ENCODE measurements at places on chromosomes 7 and 10.
A peak's percentile ranks its signal among the peaks of the same experiment; 100 is the strongest.

DNA sequence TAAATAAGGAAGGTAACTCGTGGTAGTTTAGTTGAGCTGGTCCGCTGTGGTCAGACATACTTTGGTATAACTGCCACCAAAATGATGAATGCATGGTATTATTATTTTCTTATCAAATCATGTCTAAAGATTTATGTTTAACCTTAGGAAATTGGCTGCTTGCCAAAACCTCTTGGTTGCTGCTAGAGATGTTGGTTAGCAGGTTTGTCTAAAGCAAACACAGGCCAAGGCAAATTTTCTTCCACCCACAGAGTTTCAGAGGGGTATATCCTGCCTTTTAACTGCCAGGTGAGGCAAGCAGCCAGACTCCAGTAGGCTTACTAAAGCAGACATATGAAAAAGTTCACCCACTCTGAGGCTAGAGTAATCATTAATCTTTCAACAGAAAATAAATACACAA, 101.4 kb downstream of the SEMA3E start:
- peak; percentile 9 for DNase-seq

GRCh38 chr10:8049045-8049864, 5.2 kb upstream of the GATA3 start:
- DNase-seq = no peak

- DNase-seq = no peak
These were observed 39.7 kb downstream of the GRB10 start for GRCh38 chr7:50743016-50743415.

DNA sequence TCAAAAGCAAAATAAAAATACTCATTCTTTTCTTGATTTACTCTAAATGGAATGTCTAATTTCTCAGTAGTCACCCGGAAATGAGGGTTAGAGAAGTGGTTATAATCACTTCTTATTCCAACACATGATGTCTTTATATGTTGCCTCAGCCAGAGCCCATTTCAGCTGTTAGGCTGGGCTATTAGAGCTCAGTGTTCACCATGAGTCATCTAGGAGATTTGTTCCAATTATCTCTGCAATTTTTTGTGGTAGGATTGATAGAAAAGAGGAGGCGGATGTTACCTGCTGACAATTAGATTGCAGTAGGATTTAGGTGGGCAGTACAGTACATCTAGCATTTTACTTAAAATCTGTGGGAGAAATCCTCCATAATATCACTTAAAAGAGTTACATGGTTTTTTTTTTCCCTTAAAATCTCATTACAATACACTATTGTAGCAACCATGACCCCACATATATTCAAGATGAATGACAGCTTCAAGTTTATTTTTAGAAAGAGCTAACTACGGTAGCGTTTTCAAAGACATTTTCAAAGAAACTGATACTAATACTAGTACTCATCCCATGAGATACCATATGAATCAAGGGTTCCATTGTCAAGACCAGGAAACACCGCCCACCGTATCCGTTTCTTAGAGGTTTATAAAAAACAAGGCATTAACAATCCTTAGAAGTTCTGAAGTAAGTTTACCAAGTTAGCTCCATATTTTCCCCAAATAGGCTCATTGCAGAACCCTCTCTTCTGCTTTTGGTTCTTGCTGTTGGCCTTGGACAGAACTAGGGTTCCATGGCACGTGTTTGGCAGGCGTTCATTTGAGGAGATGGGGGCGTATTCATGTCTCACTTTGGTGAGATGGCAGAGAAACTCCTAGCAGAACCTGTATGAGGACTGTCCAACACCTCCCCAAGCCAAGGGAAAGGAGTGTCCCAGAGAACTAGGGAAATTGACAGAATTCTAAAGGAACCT, 10.4 kb downstream of the CPA2 start:
- DNase-seq = no peak

DNA sequence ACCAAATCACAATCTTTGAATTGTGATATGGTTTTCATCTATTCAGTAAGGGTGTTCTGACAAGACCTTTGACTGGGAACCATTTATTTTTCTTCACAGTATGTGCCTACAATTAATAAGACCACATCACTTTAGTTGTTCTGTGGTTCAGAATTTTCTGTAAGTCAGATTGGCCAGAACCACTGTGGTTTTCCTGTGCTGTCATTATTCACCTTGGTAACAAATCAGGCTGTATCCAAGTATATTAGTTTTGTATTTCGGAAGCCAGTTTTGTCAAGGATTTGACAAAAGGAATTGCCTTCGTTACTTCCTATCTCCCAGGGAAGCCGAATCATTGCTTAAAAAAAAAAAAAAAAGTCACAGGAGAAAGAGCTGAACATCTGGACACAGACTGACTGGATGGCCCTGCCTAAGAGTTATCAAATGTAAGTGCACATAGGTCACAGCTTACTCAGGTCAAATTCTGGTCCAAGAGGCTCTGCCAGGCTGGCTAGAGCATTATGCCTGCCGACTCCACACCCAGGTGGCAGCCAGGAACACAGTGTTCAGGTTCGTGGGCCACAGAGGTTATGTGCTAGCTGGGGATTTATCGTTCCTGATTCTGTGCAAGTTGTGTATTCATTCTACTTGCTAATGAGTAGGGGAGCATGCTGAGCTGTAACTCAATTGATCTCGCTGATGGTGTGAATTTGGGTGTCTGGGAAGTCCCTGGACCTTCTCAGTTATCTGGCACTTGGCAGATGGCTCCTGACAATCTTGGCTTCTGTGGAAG, 175.3 kb downstream of the JAZF1 start:
- DNase-seq = no peak

GRCh38 chr10:34171957-34172527, 643.1 kb downstream of the PARD3 start:
- DNase-seq = no peak

- DNase-seq = no peak
These were observed 132.9 kb downstream of the MBL2 start for GRCh38 chr10:52639652-52640051.

DNA sequence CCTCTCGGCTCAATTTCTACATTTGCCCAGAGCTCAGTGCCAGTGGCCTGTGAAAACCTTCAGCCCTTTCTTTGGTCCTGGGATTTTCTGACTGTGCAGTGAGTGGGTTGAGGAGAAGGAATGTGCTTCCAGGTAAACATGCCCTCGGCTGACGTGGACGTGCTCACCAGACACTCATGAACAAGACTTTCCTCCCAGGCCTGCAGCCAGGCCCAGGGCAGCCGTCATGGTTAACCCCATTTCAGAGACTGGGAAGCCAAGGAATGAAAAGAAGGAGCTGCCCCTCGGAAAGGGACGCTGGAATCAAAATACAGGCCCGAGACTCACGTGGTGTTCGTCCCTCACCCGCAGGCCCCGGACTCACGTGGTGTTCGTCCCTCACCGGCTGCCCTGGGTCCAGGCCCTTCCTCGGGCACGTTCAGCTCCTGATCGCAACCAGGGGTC, 8.8 kb upstream of the CALML5 start:
- no peak for DNase-seq

GRCh38 chr7:137609500-137609899, 237.3 kb downstream of the DGKI start:
- DNase-seq = no peak

GRCh38 chr7:32399311-32399710, 90.9 kb downstream of the LSM5 start:
- no peak for DNase-seq

DNA sequence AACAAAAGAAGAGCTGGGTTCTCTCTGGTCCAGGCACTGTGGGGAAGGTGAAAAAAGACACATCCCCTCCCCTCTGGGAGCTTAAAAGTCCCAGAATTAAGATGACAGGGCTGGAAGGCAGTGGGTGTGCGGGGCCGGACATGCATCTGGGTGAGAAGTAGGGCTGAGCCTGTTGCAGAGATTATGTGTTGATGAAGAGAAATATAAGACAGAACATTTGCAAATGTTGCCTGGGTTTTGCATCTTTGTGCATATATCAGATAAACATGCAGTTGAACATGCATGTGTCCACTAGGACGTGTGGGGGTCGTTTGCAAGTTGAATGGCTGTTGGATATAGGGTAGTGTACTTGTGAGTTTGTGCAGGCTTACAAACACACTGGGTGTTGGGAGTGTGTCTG, 94.3 kb upstream of the PPIF start:
- no peak for DNase-seq

GRCh38 chr10:28987555-28988320, 301.1 kb upstream of the LYZL1 start:
- DNase-seq = no peak

DNA sequence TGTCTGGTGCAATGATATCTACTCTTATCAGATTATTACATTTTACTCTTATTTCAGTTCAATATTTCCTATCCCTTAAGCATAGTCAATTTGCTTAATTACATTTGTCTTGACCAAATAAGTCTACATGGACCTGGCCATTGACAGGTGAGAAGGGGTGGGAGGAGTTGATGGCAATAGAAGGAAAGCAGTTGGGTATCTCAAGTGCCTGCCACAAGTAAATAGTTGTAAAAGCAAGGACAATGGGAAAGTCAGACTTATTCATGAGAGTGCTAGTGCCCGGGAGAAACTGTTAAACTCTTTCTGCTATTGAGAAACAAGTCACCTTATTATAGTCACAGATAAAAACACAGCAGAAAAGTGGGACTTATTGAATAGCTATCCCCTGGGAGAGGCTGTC, 32.4 kb upstream of the HGF start:
- no peak for DNase-seq

- DNase-seq = no peak
These were observed 95.4 kb downstream of the EXOC4 start for GRCh38 chr7:133348250-133348649.

- no peak for DNase-seq
These were observed 868.4 kb downstream of the SORCS3 start for GRCh38 chr10:105509517-105509916.

DNA sequence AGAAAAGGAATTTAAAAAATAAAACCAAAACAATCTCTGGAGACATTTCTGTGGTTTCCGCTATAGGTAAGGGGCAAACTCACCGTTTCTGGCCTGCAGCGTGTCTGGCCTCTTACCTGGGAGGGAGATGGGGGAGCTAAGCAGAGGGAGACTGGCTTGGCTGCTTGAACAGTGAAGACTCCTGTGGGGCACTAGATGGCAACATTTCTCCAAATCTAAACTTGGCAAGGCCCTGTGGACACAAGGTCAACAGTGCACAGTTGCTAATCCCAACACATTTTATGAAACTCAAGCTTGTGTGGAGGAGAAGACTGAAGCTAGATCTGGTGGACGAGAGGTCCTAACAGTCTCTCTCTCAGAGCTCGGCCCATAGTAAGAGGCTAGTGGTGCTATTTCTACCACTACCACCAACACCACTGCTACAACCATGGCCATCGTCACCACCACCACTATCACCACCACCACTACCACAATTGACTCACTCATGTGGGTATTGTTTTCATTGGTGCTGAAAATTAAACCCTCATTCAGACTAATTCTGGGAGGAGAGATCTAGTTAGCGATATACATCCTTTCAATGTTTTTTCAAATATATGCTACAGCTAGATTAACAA, 28.4 kb upstream of the CDHR3 start:
- DNase-seq = peak; percentile 30
